Effector memory CD8-positive, alpha-beta T cell (primary cell): ENCODE measurements at places on chromosomes 6 and 20.
A peak's percentile ranks its signal among the peaks of the same experiment; 100 is the strongest.

DNA sequence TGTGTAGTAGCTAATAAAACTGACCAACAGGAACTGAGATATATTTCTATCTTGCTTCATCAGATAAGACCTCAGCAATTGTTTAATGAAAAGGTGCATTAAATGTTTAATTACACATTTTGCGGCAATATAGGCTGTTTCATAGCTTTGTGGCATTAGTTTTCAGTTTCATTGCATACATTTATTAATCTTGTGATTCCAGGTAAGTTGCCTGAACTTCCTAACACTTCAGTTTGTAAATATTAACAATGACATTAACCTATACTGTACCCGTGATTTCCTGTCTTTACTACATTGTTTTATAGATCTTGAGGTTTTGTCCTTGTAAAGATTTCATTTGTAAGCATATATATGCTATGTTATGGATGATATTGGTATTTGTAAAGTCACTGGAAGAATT lies 66.5 kb downstream of the PKIB start:
- DNase-seq: no peak

- no peak for DNase-seq
Observed at GRCh38 chr20:32296412-32296811, 19.0 kb downstream of the KIF3B start.

- DNase-seq: peak; percentile 10
Observed at GRCh38 chr6:14276667-14277404, 159.3 kb downstream of the CD83 start.

GRCh38 chr6:90993770-90994169 lies 406.9 kb upstream of the MAP3K7 start:
- DNase-seq: no peak

DNA sequence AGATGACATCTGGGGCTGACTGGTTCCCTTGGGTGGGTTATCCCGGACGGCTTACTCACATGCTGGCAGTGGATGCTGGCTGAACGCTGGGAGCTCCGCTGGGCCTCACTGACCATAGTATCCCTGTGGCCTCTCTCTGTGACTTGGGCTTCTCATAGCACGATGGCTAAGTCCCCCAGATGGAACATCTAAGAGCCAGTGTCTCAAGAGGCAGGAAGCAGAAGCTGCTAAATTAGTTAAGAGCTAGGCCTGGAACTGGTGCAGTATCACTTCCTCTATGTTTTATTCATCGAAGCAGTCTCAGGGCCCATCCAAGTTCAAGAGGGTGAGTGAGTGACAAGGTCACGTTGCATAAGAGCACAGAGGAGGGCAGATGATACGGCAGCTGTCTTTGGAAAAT lies 116.5 kb upstream of the LAMP5 start:
- DNase-seq: no peak

DNA sequence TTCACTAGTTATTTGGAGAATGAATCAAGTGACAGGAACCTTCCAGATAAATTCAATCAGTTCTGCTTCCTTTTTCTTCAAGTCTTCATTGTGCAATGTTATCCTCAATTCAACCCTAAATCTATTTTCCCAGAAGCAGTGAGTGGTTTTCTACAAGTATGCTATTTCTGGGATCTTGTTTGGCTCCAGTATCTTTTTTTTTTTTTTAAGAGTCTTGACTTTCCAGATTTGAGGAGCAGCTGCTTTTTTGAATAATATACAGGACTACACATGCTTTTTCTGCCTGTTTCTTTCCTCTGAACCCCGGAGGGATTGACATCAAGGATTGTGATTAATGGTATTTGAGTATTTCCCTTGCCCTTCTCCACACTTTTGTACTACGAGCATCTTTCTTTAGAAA lies 339.2 kb upstream of the JAG1 start:
- no peak for DNase-seq

DNA sequence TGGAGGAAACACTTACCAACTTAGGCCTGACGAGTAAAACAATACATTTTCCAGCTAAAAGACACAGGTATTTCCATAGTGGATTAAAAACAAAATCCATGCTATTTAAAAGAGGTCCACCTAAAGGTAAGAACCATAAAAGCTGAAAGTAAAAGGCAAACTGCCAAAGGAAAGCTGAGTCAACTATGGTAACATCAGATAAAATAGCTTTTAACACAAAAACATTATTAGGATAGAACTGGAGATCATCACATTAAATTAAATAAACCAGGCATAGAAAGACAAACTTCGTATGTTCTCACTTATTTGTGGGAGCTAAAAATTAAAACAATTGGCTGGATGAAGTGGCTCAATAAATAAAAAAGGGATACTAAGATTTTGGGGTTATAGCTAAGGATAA lies 166.8 kb upstream of the SLC22A16 start:
- no peak for DNase-seq

- no peak for DNase-seq
Observed at GRCh38 chr6:80633412-80633811, 526.9 kb downstream of the BCKDHB start.

- no peak for DNase-seq
Observed at GRCh38 chr6:44176130-44176761, 17.6 kb downstream of the CAPN11 start.

DNA sequence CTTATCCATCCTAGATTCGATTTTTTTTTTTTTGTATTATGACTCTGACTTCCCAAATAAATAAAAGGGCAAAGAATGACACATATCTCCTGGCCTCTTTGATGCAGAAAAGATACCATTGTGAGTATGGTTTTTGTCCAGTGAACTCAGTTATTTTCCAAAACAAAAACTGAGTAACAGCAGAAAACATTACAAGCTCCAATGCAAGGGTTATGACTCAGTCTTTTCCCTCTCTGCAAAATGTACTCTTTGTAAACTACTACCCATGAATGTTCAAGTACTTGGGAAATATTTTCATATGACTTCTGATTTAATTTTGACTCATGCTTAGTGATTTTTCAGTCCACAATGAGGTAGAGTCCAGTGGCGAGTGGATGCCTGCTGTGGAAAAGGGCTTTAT lies 355.3 kb downstream of the RNF144B start:
- no peak for DNase-seq

DNA sequence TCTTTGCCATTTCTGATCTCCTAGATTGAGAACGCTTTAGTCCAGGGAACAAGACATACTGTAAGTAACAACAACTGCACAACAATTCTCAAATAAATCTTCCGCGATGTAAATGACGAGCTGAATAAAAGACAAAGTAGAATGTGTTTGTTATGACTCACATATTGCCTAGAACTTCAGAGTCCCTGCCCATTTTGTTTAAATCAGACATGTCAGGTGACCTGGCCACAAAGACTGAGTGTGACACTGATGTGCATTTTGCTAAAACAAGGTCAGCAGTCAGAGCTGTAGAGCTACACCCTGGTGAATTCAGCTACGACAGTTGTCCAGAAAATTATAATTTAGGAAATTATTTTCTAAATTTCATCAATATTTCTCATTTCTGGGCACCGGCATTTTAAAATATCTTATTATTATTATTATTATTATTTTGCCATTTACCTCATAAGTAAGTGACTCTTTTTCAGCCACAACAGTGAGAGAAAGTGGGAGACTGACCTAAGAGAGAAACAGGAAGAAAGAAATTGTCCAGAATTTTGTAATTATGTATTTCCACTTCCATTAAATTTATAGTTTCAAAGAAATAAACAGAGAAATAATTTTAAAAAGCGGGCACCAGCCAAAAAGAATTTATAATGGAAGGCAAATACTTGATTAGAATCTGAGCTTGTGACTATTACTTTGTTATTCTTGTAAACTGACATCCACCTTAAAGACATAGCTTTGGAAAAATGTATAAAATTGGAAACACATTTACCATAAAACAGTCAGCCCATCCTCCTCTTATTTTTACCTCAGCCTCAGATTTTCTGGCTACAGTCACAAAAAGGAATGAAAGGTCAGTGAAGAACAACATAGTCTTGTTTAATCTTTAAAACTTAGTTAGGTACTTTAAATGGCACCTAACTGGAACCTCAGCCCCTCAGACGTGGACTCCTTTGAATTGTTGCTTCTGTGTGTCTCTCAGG lies 157.0 kb upstream of the CITED2 start:
- DNase-seq: peak; percentile 56

DNA sequence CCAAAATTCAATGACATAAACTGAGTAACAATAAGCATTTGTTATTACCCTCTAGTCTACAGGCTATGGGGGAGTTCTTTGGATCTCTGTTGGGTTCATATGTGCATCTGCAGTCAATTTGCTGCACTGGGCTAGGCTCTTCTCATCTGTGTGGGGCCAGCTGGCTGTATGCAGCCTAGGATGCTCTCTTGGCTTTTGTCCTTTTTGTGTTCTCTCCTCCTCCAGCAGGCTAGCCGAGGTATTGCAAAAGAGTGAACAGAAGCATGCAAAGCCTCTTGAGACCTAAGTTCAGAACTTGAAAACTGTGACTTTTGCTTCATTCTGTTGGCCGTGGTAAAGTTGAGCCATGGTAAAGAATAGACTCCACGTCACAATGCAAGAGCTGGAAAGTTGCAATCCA lies 62.8 kb upstream of the FOXO3 start:
- DNase-seq: no peak

- DNase-seq: no peak
Observed at GRCh38 chr6:13614126-13614925, 809 bp upstream of the NOL7 start.

- no peak for DNase-seq
Observed at GRCh38 chr6:152094992-152095592, 287.6 kb downstream of the ESR1 start.

DNA sequence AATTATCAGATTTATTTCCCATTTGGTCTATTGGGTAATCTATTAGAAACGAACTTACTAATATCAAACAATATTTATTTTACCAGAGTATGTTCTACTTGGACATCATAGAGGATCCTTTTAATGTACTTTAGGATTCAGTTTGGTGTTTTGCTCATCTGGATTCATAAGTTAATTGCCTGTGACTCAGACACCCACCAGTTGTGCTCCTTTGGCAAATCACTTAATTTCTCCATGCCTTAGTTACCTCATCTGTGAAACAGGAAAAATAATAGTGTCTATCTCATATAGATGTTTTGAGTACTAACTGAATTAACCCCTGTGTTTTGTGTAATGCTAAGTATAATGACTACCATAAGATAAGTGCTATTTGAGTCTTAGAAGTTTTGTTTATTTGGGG lies 292.1 kb downstream of the LAMA2 start:
- no peak for DNase-seq

GRCh38 chr20:53276143-53276542 lies 304.0 kb downstream of the TSHZ2 start:
- no peak for DNase-seq

DNA sequence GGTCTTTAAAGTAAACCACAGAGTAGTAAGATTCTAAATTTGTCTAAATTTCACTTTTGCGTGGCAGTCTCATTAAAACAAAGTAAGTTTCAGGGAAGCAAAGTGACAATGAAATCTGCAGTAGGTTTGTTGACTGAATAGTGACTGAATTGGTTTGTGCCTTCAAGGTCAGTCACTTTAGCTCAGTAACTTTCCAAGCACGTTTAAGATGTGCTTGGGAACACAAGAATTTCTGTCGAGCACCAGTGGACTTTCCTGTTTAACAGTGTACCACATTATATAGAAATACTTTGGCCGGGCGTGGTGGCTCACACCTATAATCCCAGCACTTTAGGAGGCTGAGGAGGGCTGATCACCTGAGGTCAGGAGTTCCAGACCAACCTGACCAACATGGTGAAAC lies 1.7 kb upstream of the CD24 start:
- no peak for DNase-seq

DNA sequence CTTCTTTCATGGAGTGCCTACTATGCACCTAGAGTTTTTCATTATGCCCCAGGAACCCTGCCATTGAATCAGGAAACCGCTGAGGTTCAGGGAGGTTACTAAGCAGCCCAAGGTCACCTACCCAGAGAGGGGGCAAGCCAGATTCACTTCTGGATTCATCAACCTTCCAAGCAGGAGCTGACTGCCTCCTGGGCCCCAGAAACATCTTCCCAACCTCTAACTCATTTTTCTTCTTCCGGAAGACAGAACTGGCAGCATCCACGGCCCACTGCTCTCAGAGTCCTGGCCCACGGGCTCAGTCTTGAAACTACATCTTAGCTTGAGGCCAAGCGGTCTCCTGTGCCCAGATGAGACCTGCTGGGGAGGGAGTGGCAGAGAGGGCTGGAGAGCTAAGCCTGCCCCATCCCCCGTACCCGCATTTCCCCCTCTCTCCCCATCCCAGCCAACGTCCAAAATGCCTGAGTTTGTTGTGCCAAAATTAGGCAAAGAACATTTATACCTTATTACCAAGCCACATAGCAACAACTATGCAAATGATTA lies 281.0 kb downstream of the CDC5L start:
- no peak for DNase-seq

DNA sequence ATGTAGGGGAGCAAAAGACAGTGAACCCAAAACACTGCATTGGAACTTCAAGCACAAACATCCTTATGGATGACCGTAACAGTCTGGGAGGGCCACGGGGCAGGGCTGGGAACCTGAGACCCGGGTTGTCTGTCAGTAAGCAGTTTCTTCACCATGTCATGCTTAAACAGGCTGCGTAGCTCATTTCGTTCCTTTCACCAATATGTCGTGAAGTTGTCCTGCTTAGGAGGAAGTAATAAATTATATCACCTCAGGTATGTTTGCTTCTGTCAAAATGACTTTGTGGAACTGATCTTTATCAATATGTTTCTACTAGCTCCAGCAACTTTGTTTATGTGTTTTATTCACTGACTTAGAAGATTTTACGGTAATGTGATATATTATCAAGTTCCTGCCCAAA lies 12.4 kb upstream of the MAK start:
- DNase-seq: no peak

DNA sequence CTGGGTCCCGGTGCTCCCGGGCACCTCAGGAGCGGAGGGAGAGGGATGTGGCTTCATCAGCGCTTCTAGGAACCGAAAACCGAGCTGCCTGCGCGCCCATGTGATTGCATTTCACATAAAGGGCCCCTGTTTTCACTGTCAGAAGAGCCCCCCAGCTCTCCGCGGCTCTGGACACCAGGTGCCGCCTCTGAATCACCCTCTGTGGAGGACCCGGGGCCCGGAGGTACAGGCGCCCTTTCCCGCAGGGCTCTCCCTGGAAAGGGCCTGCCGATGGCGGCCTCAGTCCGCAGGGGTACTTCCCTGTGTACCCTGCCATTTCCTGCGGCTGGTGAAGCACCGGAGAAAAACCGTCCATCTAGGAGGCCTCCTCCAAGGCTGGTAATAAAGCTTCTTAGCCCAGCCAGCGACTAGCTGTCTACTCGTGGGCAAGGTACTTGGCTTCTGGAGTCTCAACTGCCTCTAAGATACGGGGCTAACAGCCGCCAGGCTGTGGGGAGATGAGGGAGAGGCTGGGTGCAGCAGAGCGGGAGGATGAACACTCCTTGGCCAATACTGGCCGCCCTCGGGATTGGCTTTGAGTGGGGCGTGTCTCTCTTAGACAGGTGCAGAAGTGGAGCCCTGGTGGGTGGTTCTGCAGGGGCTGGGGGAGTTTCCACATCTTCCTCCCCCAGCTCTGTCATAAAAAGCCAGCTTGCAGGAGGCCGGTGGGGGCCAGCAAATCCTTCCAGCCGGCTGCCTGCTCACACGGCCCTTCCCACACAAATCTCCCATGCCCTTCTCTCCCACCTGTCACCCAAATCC lies 1.6 kb downstream of the PPP1R16B start:
- peak; percentile 58 for DNase-seq
